ENCODE measurements at places on chromosomes 12 and 14. TPM values are rescaled to one million over a fixed set of nuclear protein-coding genes. Genes with fewer than 3 reads are reported as not detected.

The APOLD1 gene
- polyA plus RNA-seq = 7.3 TPM

The CYP27B1 gene
- polyA plus RNA-seq = 0.99 TPM

The CABP1 gene
- polyA plus RNA-seq = 2.2 TPM

The CFAP54 gene
- 1.1 TPM for polyA plus RNA-seq

The SIX4 gene
- 6.8 TPM for polyA plus RNA-seq

The DLK1 gene
- 117 TPM for polyA plus RNA-seq

The TUBA1C gene
- 121 TPM for polyA plus RNA-seq

The SLC5A8 gene
- not detected for polyA plus RNA-seq

The USP44 gene
- 2.5 TPM for polyA plus RNA-seq

The MAP1LC3B2 gene
- polyA plus RNA-seq = 8.1 TPM

The KRT6C gene
- 0.08 TPM for polyA plus RNA-seq

The AMDHD1 gene
- polyA plus RNA-seq = 0.75 TPM

The PLEKHD1 gene
- polyA plus RNA-seq = 0.19 TPM

The ALKBH2 gene
- polyA plus RNA-seq = 31.4 TPM

- DNase-seq = no peak
Observed at GRCh38 chr12:97960741-97961608, 498.4 kb downstream of the RMST start.

- DNase-seq = no peak
Observed at GRCh38 chr14:68944162-68944561, 34.9 kb downstream of the ACTN1 start.

- no peak for DNase-seq
Observed at GRCh38 chr12:49702676-49703215, 4.5 kb downstream of the FMNL3 start.

DNA sequence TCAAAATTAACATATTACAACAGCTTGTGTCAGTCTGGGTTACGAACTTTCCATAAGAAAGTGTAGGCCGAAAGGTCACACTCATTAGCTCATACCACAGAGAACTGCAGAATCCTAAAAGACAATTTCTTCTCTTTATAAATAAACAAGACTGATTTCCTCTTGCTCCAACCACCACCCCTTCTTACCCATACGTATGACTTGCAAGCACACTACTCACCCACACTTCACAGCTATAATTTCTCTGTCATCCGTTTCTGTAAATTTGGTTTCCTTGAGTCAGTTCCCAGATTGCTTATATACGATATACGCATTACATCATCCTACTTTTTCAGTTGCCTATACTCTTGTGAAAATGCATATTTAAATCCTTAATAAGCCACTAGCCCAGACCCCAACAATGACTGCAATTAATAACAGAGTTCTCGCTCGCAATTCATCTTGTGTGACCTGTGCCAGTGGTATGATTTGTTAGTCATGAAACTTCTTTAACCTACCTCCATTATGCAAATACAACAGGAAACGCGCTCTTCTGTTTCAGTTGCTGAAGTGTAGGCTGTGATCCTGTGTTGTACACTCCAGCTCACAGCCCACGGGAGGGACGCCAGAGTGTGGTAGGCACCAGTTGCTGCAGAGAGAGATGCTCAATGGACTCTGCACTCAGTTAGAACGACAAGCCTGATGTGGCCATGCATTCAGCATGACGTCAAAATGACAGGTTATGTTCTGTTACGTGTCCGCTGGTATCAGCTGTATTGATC is 417.6 kb downstream of the PDZRN4 start:
- DNase-seq = no peak

DNA sequence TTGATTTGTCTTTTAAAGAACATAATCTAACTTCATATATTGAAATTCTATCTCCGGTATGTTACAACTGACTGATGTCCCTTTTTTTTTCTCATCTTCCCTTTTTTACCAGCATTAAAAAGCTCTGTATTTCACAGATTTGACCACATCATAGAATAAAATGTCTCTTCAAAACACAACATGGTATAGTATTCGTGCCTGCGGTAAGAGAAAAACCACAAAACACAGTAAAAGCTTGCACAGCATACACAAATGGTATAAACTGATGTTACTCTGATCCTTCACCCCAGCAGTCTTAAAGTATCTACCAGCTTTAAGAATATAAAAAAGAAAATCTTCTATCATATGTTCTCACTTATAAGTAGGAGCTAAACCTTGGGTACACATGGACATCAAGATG is 83.4 kb downstream of the HECTD1 start:
- DNase-seq = no peak

DNA sequence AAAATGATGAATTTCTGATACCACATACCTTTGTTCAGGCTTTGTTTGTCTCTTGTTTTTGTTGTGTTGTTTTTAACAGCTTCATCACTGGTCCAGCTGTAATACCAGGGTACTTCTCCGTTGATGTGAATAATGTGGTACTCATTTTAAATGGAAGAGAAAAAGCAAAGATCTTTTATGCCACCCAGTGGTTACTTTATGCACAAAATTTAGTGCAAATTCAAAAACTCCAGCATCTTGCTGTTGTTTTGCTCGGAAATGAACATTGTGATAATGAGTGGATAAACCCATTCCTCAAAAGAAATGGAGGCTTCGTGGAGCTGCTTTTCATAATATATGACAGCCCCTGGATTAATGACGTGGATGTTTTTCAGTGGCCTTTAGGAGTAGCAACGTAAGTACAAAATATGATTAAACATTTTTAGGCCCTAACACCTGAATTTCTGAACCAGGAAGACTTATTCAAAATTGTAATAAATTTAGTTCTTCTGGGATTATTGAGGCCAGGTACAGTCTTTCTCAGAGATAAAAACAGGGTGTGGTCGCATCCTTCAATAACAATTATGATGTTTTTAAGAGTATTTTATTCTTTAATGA is 22.4 kb downstream of the RXYLT1 start:
- DNase-seq = no peak

- no peak for DNase-seq
Observed at GRCh38 chr12:91483471-91483985, 300.9 kb upstream of the DCN start.

GRCh38 chr12:89181271-89181920 is 170.9 kb downstream of the DUSP6 start:
- DNase-seq = no peak

DNA sequence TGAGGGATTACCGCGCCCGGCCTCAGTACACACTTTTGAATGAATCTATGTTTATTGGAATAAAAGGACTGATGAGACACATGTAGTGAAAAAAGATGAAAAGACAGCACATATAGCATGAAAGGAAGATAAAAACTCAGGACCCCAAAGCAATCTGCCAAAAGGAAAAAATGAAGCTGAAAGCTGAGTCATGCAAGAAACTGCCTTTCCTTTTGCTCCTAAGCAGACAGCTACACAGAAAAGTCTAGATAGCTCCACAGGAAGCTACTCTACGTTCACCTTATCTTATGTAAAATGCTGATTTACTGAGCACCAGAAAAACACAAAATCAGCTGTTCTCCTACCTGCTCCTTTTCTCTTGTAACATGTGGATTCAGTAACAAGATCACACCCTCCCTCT is 128.4 kb downstream of the NTF3 start:
- no peak for DNase-seq

DNA sequence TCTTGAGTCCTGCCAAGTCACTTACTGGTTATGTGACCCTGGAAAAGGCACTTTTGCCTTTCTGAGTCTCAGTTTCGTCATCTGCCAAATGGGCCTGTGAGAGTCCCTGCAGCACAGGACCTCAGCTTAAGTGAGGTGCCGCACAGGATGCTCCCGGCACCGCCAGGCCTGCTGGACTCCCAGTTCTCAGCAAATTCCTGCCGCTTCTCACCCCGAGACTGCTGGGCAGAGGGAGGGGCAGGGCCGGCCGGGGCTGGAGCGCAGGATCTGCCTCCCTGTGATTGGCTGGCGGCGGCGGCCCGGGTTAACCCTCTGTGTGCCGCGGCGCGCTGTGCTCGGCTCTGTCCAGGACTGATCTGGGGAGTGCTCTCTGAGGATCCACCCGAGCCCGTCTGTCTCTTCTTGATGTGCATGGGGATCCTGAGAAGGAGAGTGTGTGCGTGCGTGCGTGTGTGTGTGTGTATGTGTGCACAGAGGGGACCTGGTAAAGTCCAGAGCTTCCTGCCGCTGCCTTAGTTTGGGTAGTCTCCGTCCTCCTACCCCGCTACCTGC is 8.6 kb downstream of the SETD1B start:
- DNase-seq = no peak

DNA sequence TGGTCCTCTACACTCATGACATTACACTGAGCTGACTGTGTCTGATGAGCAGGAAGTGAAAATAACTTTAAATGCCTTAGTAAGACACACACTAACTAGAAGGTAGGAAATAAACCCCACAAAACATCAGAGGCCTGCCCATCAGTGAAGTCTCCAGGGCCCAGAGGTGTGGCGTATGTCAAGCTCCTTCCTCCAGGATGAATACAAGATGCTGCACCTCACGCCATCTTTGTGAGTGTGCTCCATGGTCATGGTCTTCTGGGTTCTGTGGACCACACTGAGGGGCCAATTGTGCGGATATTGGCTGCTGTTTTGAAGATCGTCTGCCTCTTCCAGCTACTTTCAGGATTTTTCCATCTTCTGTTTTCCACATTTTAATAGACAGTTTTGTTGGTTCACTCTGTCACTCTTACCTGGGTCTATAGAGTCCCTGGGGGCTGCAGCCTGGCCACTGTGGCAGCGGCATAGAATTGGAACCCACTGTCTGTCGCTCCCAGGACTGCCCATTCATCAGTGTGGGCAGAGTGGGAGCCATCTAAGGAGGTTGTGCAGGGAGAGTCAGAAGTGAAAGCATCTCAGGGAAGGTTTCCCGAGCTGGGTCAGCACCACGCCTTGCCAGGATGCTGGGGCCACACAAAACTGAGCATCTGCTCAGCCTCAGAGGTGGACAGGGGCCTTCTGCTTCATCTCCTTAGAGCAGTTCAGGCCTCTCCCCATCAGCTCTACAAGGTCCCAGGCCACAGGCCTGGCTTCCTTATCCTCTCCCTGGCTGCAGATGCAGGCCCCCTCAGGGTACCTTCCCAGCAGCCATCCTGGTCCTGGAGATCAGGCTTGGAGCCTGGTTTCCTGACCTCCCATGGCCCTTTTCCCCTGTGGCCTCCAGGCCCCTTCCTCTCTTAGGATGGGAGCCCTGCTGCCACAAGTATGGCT is 57.5 kb upstream of the C14orf180 start:
- no peak for DNase-seq

DNA sequence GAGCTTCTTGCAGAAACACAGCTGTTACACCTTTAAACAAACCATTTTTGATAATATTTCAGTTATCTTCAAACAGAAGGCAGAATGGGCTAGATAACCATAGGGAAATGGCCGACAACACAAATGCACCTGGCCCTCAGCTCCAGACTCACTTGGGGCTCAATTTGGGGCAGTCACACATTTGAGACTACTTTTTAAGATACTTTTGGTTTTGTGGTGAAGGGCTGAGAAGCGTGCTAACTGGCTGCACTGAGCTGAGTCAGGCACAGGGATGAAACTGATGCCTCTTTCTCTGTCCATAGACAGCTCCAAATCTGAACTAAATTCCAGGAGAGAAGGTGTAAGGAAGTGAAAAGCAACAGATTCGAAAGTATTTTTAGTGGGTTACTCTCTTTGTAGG is 18.5 kb upstream of the GRIP1 start:
- no peak for DNase-seq

- DNase-seq = no peak
Observed at GRCh38 chr12:77686760-77687159, 143.9 kb upstream of the NAV3 start.

DNA sequence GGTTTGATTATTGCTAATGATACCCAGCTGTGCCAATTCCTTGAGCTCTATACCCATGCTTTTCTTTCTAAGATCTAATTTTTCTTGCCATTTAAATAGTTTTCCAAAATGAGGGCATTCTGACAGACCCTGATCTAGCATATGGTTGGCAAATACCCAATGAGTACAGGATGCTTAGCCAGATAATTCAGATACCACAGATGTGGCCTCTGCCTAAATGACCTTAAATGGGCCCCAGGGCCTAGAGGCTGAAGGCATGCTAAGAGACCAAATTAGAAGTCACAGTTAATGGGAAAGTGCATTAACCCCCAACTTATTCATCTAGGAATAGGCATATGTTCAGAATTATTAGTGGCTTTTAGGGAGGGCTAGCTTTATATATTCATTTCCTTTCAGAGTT is 122.3 kb upstream of the CNOT2 start:
- DNase-seq = no peak

GRCh38 chr12:117884161-117884560 is 84.6 kb downstream of the KSR2 start:
- DNase-seq = no peak

GRCh38 chr12:52149182-52149641 is 42.6 kb downstream of the KRT80 start:
- DNase-seq = no peak

DNA sequence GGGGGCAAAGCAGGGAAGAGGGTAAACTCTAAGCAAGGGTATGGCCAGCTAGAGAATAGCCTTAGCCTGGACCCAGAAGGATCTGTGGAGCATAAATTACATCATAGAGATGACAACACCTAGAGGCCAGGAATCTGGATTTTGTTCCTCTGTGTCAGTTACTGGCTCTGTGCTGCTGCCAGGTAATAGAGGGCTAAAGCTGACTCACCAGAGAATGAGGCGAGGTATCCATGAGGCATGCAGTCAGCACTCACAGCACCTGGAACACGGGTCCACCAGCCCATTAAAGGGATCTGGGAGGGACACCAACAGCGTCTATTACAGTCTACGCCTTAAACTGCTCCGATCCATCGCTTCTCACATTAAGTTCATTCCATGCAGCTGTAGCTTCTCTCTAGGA is 74.9 kb upstream of the CMKLR1 start:
- DNase-seq = no peak

- no peak for DNase-seq
Observed at GRCh38 chr14:30387871-30388270, 171.1 kb upstream of the G2E3 start.

DNA sequence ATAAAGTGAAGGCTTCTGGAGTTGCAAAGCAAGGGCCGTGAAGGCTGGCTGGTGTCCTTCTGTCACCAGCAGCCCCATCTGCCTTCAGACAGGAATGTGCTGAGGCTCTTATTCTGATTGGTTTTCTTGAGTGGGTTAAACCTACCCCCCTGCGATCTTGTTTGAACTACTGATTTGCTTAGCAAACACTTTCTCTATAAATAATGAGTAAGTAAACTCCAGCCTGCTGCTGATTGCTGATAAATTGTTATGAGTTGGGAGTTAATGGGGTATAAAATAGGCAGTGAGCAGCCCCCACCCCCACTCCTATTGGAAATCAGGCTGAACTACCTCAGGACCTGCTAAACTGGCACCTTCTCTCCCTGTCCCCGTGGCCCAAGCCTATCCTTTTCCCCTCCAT is 146.1 kb upstream of the NOS1 start:
- no peak for DNase-seq

GRCh38 chr12:89709995-89710872 is 1.6 kb upstream of the ATP2B1 start:
- DNase-seq = no peak
